Stimulated activated CD4-positive, alpha-beta T cell treated with anti-CD3 and anti-CD28 coated beads, Interleukin-2, amount 100 ng/mL, for 48 hours (primary cell): ENCODE measurements at places on chromosomes 3 and 15.

DNA sequence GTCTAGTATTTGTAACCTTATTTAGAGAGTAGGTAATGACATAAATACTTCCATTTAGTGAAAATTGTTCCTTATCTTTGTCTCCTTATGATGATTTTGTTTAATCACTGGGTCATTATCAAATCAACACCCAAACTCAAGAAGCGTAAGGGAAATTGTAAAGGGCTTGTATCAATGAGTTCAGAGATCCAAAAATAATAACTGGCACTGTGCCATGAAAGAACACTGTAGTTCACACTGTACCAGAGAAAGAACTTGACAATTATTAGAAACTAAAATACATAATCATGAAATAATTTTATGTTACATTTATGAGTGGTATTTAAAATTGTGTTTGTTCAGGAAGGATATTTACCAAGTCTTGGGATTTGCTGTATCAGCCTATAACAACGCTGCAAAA is 895.4 kb downstream of the FHIT start:
- no peak for DNase-seq

- DNase-seq: no peak
Observed at GRCh38 chr15:40754574-40754882, 526 bp downstream of the RMDN3 start.

- no peak for DNase-seq
Observed at GRCh38 chr3:123283074-123283473, 81.3 kb downstream of the SEC22A start.

DNA sequence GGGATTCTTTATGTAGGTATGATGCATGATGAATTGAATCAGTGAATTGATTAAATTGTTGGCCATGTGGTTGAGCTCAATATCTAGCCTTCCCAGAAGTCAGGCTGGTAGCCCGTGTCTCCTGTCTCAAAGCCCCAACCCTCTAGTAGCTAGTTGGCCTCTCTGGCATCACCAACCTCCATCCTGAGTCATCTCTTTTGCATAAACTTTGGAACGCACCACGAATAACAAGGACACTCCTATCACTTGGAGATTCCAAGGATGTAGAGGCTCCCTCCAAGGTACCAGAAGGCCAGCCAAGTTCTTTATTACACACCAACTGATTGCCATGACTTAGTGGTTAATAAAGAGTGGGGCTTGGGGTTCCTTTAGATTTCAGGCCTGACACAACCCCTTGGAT is 148.4 kb downstream of the APBA2 start:
- DNase-seq: no peak

DNA sequence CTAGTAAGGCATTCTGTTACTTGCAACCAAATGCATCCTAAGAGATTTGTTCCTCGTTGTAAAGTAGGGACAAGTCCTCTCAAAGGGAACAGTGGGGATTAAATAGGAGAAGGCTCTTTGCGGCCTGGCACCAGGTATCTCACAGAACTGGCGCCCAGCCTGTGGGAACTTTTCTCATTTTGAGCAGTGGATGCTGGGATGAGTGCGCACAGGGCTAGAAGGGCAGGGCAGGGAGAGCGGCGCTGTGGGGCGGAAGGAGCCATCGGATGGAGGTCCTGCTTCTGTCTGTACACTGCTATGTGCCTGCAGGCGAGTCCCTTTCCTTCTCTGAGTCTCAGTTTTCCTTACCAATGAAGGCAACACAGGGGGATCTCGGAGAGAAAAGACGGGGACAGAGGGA is 50.6 kb downstream of the WNT7A start:
- DNase-seq: no peak

- no peak for DNase-seq
Observed at GRCh38 chr15:50235794-50236193, 29.7 kb downstream of the HDC start.

- DNase-seq: no peak
Observed at GRCh38 chr3:143158014-143158988, 38.7 kb downstream of the CHST2 start.

GRCh38 chr3:55468251-55468650 is 18.9 kb downstream of the WNT5A start:
- DNase-seq: no peak

- DNase-seq: no peak
Observed at GRCh38 chr15:83299462-83299861, 15.0 kb upstream of the BNC1 start.

- no peak for DNase-seq
Observed at GRCh38 chr3:131901686-131902085, 133.1 kb downstream of the CPNE4 start.

GRCh38 chr3:15978801-15979200 is 181.0 kb upstream of the ANKRD28 start:
- DNase-seq: no peak

- no peak for DNase-seq
Observed at GRCh38 chr3:2148561-2149340, 50.1 kb downstream of the CNTN4 start.

DNA sequence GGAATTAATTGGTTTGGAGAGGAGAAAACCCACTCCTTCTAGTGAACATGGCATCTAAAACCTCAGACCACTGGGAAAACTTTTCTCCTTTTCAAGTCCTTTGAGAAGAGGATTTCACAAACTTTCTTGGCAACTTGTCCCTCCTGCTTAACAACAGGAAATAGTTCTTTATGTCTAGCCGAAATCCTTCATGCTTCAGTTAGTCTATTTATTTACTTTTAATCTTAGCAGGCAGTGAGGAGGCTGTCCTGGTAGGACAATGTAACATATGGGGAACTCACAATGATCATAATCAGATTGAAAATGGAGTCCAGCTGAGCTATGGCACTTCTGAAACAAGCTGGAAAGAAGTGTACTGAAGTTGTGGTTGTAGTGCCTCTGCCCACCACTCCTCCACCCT is 50.6 kb downstream of the KY start:
- no peak for DNase-seq

DNA sequence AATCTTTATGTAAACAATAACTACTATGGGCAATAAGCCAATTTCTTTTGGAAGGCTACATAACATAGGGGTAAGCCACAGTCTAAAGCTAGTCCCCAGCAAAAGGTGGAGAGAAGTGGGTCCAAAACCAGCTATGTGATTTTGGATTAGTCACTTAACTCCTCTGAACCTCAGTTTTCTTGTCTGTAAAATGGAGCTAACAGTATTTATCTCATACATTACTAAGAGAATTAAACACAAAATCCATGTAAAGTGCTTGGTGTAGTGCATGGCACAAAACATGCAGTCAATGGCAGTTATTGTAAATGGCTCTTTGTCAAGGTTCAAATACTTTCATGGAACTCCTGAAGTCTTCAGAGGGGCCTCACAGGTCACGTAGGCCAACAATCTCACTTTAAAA is 13.3 kb downstream of the RFT1 start:
- no peak for DNase-seq

DNA sequence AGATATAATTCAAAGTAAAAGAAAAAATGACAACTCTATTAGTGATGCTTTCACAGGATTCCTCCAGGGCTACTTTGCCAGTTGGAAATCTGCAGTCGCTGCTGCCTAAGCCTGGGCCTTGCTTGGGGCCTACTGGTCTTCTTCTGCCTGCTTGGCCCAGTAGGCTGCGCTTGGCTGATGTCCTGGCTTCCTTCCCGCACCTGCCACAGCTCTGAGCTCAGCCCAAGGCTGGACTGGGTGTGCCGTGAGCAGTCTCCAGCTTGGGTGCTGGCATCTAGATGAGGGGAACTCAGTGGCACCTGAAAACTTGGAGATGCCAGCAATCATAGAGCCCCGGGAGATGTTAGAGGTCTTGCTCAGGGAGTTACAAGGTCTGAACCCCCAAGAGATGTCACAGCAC is 108.3 kb downstream of the BCHE start:
- no peak for DNase-seq

GRCh38 chr3:104291437-104291851 is 1075.3 kb upstream of the ALCAM start:
- DNase-seq: no peak

- no peak for DNase-seq
Observed at GRCh38 chr15:29437888-29438702, 168.5 kb upstream of the NSMCE3 start.

DNA sequence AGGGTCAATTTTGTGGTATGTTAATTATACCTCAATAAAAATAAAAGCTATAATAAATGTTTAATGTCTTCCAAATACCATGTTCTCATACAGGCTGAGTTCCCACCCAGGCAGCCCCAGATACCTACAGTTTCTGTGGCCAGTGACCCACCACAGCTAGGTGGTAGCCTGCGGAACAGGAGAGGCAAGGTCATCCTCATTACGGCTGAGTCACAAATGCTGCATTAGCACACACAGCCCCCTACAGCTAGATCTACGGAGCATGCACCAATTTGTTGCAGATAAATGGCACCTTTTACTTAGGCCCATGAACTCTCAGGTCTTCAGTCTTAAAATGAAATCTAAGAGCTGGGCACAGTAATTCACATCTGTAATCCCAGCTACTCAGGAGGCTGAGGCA is 5.1 kb downstream of the SPATA12 start:
- no peak for DNase-seq

GRCh38 chr3:34213478-34213877 is 415.0 kb downstream of the PDCD6IP start:
- no peak for DNase-seq

DNA sequence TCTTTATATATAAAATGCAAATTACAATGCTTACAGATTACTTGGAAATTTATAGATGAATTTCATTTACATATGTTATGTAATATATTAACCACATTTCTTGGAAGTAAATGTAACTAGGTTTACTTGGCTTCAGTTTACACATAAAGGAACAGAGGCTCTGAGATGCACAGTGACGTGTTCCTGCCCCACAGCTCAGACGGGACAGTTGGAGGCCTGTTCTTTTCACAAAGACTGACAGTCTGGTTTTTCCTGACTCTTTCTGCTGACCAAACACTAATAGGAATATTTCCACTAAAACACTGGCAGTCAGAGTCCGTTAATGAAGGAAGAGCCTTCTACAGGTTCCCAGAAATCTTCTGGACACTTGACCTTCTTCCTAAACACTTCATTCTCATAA is 336.1 kb downstream of the MFSD1 start:
- DNase-seq: no peak

DNA sequence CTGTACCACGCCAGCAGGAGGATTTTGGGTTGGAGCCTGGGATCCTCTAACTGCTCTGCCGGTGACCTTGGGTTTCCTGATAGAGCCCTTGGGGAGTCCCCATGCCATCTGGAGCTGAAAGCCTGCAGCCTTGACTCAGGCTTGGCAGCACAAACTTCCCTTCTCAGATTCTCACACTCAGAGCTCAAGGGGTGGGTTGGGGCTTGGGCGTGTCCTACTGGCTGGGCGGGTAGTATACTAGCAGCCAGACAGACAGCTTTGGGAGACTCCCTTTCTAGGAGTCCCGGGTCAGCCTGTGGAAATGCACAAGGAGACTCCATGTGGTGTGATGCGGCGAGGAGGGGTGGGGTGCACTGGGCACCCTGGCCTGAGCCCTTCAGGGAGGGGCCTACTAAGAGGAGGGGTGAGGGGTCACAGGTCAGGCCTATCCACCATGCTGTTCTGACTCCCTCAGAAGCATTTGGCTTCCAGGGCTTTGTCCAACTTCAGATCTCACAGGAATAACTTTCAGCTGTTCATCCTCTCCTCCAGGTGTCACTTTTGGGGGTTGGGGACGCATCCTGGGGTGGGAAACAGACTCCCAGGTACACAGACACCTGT is 21.6 kb upstream of the PLXNA1 start:
- DNase-seq: no peak

GRCh38 chr3:16460273-16460672 is 53.2 kb downstream of the RFTN1 start:
- DNase-seq: no peak
